ENCODE measurements at places on chromosomes 7 and 10.

DNA sequence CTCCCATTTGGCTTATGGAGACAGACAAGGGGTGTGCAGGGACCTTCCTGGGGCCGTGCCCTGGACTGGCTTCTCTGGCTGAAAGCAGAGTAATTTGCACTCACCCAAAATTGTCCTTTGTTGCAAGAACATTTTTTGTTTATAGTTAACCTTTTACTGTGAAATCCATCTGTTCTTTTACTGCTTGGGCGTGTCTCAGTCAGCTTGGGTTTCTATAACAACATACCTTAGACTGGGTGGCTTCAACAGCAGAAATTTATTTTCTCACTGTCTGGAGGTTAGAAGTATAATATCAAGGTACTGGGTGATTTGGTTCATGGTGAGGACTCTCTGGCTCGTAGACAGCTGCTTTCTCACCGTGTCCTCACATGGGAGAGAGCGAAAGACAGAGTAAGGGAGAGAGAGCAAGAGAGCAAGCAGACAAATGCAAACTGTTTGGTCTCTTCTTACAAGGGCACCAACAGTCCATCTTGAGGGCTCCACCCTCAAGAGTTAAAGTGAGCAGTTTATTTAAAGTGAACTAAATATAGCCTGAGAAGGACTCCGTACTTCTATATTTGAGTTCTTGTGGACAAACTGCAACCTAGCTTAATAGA, 131.0 kb upstream of the NPY start:
- no peak for DNase-seq

- DNase-seq, result no peak
Observed at GRCh38 chr10:59678884-59679301, 30.8 kb downstream of the SLC16A9 start.

- no peak for DNase-seq
Observed at GRCh38 chr7:151321341-151321740, 20.3 kb upstream of the NUB1 start.

DNA sequence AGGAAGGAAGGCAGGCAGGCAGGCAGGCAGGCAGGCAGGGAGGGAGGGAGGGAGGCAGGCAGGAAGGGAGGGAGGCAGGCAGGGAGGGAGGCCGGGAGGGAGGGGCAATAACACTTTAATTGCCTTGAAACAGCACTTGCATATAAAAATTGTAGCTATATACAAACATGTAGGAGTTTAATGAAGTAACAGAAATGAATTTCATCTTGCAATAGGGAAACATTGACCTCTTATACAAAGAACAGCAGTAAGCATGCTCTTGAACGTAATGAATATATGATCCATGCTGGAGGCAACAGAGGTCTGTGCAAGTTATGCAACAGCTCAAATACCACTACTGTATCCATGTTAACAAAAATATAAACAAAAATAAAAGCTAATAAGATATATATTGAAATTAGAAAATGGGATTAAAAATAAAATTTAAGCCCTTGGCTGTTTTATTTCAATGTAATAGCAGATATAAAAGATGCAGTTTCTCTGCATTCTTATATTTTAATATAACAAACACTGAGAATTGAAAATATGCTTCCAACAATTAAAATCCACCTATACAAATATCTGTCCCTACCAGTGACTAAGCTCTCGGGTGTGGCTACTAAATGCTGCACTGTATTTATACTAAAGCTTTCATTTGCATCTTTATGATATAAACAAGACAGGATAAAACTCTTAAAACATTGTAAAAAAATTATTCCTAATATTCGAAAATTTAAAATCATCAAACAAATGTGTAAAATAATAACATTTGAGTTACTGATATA, 50.3 kb downstream of the CACNA2D1 start:
- no peak for DNase-seq

GRCh38 chr7:128191136-128191844, 49.8 kb upstream of the LEP start:
- DNase-seq, result no peak

GRCh38 chr10:49129376-49129775, 4.4 kb downstream of the FAM170B start:
- DNase-seq, result no peak

DNA sequence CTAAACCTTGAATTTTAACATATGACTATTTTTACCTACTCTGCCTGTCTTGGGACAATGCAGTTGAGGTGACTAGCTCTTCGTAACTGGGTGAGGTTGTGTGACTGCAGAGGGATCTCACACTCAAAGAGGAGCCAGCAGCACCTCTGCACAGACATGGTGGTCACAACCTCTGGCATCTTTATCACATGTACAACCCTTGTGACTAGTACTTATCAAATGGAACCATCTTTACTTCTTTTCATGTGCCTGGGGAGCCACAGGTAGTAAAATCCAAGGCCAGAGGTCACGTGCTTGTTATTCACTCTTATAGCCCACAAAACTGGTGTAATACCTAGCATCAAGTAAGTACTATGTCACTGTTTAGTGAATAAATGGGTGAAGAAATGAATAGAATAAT, 244.3 kb downstream of the COBL start:
- no peak for DNase-seq

GRCh38 chr10:90847436-90847835, 10.4 kb downstream of the HTR7 start:
- peak; percentile 44 for DNase-seq

- no peak for DNase-seq
Observed at GRCh38 chr7:96655956-96656355, 53.7 kb downstream of the SEM1 start.

GRCh38 chr7:77565917-77566316, 28.8 kb downstream of the PTPN12 start:
- peak; percentile 83 for DNase-seq

DNA sequence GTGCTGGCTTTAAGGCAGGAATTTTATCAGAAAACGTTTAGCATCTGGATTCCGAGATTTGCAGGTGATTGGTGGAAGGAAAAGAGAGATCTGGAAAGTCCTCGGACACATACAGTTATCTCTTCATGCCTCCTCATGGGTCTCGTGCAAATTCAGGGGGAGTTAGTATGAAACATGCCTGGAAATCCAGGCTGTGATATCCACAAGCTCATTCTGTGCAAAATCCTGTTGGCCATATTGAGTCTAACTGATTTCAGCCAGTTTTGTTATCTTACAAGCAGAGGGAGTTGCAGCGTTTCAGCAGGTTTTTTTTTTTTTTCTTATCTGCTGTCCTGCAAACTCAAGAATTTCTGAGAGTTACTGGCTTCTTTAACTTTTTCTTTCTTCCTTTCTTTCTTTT, 411.5 kb downstream of the GALNT17 start:
- no peak for DNase-seq

GRCh38 chr10:84257343-84258020, 12.6 kb downstream of the RGR start:
- DNase-seq, result no peak

GRCh38 chr7:44060948-44061644, 4.3 kb downstream of the PGAM2 start:
- DNase-seq, result no peak

DNA sequence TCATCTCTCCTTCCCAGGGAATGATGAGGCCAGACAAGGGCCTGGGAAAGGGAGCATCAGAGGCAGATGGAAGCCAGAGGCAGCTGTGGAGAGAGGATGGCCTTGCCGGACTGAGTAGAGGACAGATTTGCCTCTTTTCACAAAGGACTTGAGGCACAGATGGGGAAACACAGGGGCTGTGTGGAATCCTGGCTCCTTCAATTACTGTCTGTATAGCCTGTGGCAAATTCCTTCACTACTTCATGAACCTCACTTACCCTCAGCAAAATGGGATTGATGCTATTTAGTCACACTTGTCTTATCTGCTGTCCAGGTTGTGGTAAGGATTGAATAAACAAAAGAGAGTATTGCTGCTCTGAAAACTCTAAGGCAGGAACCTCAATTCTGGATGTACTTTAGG, 40.3 kb downstream of the SLC25A28 start:
- no peak for DNase-seq

DNA sequence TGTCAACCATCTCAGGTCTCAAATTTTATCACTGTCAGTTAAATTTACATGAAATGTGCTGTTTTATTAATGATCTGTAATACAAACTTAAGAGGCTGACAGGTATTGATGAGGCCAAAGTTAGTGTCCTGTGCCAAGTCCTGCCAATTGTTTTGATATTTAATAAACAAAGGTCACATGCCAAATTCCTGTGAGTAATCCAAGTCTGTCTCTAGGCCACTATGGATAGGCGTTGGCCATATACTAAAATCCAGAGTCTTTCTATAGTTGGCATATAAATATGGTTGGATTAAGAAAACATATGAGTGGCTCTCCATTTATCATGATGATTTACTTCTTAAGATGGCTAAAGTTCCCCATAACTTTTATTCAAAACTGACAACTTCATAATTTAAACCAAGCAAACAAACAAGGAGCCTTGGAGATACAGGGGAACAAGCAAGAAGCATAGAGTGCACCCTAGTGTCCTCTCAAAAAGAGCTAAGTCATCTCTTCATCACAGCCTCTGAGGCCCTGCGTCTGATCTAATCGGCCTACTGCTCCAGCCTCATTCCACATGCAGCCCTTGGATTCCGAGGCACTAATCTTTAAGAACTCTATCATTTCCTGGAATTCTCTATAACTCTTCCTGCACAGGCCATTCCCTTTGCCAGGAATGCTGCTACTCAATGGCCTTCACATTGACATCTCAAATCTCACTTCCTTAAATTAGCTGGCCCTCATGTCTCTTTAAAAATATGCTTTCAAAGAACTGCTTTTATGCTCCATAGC, 32.7 kb upstream of the NRCAM start:
- no peak for DNase-seq

DNA sequence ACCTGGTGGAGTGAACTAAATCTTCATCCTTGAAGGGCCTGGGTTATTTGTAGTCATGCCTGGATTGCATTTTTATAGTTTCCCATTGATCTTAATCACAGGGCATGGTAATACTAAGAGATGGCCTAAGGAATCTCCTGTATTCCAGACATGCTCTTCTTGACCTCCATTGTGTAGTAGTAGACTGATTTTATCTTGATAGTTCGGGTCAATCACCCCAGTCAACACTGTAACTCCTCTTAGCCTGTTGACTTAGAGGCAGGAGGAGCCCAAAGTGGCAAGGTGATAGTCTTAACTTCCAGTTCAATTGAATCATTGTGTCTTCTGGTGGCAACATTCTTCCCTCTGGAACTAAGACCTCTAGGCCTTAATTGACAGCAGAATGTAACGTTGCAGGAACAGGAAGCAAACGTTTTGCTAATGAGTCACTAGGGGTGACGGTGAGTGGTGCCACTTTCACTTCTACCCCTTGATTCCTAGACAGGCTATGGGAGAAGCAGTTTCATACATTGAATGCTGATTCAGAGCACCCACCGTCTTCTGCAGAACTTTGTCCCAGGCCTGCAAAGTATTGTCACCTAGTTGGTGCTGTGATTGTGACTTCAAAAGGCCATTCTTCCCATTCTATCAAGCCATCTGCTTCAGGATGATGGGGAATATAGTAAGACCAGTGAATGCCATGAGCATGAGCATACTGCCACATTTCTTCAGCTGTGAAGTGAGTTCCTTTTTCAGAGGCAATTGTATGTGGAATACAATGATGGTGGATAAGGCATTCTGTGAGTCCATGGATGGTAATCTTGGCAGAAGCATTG, 24.0 kb upstream of the PAPSS2 start:
- peak; percentile 78 for DNase-seq

- peak; percentile 61 for DNase-seq
Observed at GRCh38 chr7:28531291-28531690, 119.0 kb downstream of the CREB5 start.

DNA sequence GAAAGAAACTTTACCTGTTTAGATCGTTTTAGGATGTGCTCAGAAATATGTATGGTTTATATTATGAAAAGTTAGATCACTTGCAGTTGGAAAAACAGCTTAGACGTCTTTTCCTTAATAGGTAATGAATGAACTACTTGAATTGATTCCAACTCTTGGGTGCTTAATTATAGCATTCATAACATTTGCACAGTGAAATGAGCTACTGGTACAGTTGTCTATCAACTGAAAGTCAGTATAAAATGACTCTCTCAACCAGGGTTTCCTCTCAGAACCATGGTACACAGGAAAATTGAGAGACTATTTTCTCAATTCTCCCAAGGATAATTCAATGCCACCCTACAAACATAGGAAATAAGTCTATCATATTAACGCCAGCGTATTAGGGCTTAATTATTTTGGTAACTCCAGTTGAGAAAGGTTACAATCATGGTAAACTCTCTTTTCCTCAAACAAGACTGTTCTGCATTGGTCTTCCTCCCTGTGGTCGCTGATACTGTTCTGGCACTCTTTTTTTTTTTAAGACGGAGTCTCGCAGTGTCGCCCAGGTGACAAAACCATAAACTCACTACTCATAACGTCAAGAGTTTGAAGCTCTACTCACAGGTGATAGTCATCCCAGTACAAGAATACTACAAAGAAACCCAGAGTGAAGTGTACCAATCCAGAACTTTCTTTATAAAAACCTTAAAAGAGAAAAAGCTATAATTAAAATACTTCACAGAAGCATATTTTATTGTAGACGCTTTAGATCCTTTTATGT, 2.0 kb downstream of the ANLN start:
- no peak for DNase-seq

GRCh38 chr10:3754727-3755439, 30.1 kb downstream of the KLF6 start:
- DNase-seq, result peak; percentile 49

- peak; percentile 43 for DNase-seq
Observed at GRCh38 chr10:79073784-79074432, 5.1 kb downstream of the ZMIZ1 start.

DNA sequence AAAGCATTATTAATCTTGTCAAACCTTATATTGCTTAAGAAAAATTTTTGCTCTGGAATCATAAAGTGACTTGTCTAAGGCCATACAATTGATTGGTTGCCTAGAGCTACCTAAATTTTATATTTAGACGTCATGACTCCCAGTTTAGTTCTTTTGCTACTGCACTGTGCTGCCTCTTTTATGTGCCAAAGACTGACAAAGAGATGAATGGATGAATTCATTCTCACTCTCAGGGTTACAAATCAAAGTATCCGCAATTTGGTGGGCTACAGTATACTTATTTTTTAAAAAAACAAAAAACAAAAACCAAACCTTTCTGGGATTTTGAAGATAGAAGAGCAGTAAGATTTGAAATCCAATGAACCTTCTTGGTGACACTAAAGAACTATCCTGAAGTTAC, 27.7 kb upstream of the TMEM229A start:
- DNase-seq, result no peak

GRCh38 chr10:11284291-11285085, 266.8 kb downstream of the CELF2 start:
- DNase-seq, result no peak

All from suppressor macrophage treated with lipopolysaccharide for 4 hours (primary cell).